Activated gamma-delta T cell (primary cell): ENCODE measurements at places on chromosomes 7 and 10.

GRCh38 chr7:148466120-148466519 is 124.4 kb upstream of the C7orf33 start:
- DNase-seq, result no peak

GRCh38 chr10:48814933-48815332 is 124.7 kb downstream of the LRRC18 start:
- DNase-seq, result no peak

DNA sequence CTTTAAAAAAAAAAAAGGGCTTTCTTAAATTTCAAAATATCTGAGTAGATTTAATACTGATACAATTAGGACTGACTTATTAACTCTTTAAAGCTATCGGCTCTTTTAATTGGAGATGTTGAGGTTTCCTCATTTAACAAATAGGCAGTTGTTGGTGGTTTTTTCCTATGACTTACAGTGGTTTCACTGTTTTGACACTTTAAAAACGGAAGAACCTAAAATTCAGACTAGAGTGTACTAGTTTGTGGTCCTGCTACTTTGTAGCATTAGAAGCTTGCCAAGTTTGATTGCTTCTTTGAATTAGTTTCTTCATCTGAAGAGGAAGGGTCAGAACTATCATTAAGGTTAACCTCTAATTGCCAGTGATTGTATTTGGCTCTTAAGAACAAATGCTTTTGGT is 27.7 kb downstream of the CUL1 start:
- DNase-seq, result no peak

DNA sequence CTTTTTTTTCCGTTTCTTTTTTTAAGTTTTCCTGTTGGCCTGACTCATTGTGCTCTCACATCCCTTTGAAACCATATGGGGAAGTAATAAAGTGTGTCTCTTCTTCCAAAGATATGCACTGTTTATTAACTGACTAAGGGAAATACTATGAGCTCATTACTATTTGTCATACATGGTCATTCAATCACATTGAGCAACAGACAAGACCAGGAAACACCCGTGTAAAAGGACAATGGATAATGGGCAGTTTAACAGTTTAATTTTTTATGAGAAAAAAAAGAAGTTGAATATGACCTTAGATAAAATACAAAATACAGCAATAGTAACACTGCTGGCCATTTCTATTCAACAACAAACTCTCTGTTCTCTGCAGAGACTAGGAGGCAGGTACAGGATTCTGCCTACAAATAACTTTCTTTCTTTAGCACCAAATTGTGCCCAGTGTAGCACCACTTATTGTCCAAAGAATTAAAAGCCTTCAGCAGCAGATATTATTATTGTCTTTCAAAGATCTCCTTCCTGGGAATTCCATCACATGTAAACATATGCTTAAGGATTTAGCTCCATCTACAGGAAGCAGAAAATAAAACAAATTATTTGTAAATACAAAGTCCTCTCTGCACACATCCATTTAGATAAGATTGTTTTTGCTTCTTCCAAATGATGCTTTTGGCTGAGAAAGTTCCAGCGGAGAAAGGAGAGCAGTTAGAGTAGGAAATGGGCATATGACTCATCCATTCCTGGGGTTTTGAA is 55.0 kb upstream of the AKR1E2 start:
- no peak for DNase-seq

GRCh38 chr10:620417-620816 is 69.1 kb downstream of the DIP2C start:
- DNase-seq, result no peak

GRCh38 chr10:125448596-125448995 is 234.4 kb downstream of the TEX36 start:
- DNase-seq, result no peak

DNA sequence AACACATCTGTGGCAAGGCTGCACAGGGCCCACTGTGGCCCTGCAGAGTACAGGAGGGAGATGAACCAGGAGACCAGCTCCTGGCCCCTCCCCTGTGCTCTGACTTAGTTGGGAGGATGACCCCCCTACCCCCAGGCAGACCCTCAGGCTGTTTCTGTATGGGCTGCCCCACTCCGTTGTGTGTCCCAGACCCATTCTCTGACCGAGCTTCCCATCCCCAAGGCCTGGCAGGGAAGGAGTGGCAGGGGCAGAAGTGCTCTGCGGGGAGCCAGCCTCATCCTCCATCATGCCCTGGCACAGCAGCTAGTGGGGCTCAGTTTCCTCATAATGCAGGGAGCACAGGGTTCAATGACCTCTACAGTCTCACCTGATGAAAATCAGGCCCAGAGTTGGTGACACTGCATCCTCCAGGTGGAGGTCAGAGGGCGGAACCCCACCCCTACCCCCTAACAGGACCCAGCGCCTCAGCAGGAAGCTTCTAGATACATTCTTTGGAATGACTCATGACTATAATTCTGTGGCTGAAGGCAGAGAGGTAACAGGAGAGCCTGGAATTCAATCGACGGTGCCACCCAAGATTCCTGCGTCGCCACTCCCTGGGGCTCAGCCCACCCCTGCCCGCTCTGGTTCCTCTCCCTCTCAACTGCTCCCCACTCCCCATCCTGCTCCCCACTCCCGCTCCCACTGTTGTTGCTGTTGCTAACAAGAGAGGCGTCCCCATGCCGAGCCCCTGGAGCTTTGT is 18.2 kb downstream of the PODXL start:
- DNase-seq, result no peak

DNA sequence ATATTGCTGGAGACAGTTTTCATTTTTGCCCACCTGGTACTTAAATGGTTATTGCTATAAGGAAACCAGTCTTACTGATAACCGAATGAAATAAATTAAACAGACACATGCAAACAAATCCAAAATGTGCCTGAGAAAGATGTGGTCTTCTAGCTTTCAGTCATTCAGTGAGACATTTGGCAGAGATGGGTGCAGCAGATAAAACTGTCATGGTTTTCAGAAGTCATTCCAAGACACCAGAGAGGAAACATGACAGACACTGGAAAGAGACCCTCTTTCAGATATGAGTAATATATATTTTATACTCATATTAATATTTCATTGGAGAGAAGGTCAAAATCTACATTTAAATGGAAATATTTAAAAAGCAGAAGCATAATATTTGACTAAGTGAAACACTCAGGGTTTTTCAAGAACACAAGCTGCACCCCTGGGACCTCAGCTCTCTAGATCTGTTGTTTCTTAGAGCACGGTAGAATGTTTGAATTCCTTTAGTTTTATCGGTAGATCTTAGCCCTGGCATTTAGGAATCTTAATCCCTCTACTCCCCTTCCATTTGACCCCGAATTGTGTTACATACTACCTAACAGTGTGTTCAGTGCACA is 246.1 kb downstream of the AUTS2 start:
- no peak for DNase-seq

DNA sequence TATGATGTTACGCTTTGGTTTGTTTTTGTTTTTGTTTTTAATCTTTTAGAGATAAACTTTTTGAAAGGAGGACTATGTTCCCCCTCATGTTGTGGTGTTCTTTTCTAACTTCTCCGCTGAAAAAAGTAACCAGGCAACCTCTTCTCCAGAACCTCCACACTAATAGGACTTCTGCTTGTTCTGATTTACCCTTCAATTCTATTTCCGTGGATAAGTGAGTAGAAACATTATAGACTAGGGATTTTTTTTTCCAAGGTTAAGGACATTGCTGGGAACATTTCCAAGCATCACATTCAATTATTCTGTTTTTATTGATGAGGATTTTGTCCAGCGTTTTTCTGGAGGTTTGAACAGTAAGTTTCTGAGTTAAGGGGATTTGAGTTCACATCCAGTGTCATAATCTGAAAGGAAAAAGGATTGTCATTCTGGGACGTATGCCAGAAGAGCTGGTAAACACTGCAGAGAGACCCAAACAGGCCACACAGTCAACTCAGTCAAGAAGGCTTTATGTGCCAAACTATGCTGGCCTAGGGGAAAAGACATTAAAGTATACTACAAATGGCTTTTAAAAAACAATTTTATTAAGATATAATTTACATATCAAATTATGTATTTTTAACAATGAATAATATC is 28.3 kb upstream of the RALA start:
- DNase-seq, result no peak

GRCh38 chr10:51705774-51706173 is 6.4 kb upstream of the CSTF2T start:
- no peak for DNase-seq

GRCh38 chr7:4556868-4557793 is 125.0 kb upstream of the FOXK1 start:
- DNase-seq, result no peak
